ENCODE measurements at places on chromosomes 3 and 15.

- DNase-seq = no peak
Measured at GRCh38 chr3:170506556-170506955, 79.3 kb downstream of the SLC7A14 start.

DNA sequence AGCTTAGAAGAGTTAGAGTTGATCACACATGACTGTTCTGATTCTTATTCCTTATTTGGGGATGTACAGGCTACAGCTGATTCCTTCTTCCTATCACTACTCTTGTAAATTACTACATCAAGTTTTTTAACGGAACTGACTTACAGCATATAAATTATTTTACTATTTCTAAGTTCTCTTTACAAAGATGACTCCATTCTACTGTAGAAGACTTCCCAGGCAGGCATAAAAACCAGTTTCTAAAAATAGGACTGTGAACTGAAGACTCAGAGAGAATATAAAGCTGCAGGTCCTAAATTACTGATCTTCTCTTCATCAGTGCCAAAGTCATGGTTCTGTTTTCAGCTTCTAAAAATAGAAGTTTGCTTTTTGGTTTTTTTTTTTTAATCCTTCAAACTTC is 38.9 kb downstream of the ANO10 start:
- no peak for DNase-seq

DNA sequence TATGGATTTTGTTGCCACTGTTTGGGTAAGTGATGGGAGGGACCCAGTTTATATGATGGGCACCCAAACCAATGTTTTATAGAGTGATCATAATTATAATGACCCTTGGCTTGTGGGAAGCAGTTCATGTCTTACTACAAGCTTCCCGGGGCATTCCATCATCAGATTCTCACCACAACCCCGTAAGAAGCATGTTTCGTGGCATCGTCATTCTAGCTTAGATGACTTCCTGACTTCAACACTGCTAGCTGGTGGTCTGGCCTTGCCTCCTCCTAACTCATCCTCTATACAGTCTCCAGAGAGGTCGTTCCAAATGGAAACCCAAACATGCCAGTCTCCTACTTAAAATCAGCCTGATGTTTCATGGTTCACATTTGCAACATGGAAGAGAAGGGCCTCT is 226.9 kb downstream of the ADAMTS9 start:
- no peak for DNase-seq

- no peak for DNase-seq
Measured at GRCh38 chr15:61200626-61201025, 28.5 kb downstream of the RORA start.

GRCh38 chr15:85781099-85781498 is 13.6 kb downstream of the KLHL25 start:
- DNase-seq = no peak

- DNase-seq = no peak
Measured at GRCh38 chr15:80052597-80053304, 6.7 kb upstream of the ZFAND6 start.

DNA sequence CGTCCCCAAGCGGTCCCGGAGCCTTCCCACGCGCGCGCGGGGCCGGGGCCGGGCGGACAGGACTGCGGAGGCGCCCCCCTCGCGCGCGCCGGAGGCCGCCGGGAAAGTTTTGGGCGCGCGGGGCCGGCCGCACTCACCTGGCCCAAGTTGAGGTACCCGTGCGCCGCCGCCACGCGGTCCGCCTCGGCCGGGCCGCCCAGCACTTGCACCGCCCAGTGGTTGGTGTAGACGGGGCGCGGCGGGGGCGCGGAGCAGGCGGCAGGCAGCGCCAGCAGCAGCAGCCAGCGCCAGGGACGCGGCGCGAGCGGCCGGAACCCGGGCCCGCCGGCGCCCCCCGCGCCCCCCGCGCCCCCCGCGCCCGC is 289 bp downstream of the PCSK6 start:
- no peak for DNase-seq

GRCh38 chr15:86573476-86573875 is 493.8 kb downstream of the AGBL1 start:
- no peak for DNase-seq

GRCh38 chr3:100730524-100730923 is 21.2 kb downstream of the TFG start:
- DNase-seq = no peak

GRCh38 chr3:197680955-197681521 is 55.7 kb downstream of the RUBCN start:
- no peak for DNase-seq

- no peak for DNase-seq
Measured at GRCh38 chr3:118165413-118165812, 869.2 kb downstream of the IGSF11 start.

DNA sequence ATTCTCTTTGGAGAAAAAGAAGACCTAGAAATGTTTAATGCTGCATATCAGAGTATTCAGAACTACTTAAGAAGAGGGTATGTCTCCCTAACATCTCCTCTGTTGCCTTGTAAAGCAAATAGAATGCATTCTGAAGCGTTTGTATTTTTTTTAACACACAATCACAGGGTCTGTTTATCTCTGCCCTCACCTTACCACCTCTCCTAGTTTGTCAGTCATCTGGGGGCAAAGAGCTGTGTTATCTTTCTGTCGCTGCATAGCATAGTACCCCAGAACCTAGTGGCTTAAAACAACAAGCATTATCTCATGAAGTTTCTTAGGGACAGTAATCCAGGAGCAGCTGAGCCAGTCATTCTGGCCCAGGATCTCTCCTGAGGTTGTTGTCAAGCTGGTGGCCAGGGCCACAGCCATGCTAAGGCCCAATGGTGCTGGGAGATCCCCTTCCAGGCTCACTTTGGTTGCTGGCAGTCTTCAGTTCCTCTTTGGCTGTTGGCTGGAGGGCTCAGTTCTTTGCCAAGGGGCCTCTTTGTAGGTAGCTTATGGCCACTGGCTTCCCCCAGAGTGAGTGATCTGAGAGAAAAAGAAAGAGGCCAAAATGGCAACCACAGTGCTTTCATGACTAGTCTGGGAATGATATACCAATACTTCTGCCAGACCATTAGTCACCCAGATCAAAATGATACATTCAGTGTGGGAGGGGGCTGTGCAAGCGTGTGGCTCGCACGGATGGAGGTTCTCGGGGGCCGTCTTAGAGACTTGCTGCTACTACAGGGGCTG is 17.8 kb downstream of the EDEM1 start:
- no peak for DNase-seq

DNA sequence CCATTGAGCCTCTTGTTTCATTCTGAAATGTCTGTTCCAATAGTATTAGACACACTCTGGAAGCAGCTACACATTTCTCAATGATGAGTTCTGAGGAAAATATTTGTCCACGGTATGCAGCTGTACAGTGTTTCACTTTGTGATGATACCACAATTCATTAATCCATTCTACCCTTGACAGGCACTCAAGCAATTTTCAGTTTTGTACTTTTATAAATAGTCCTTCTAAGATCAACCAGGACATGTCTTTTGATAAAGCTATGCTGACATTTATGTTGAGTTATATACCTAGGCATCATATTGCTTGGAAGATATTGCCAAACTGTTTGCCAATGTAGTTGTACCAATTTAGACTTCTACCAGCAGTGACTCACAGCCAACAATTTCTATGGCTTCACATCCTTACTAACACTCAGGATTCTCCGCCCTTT is 165.1 kb upstream of the COL8A1 start:
- no peak for DNase-seq

DNA sequence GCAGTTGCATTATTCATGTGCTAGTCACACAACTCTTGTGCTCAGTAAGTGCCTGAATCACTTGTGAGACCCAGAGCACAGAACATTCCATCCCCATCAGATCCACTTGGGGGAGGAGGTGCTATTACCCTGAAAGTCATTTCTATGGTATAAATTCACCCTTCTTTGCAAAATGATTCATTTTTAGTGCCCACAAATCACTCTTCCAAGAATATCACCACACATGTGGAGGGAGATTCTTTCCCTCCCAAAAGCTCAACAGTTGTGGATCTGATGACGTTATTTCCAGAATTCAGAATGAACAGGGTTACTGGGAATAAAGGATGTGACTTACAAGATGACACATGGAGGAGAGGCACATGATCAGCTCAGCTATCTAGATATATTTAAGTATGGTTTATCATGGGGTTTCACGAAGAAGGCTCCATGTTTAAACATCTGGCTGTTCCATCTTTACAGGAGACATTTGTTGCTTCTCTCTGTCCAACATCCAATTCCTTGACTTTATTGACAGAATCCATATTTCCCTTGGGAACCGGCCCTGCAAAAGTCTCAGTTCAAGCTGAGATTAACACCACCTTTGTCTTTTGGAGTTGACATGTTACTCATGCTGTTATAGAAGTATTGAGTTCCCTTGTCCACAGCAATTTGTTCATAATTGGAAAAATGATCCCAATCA is 214.2 kb upstream of the PROK2 start:
- no peak for DNase-seq

GRCh38 chr15:100922192-100923040 is 3.3 kb downstream of the LRRK1 start:
- DNase-seq = no peak

GRCh38 chr3:33313331-33313730 is 36.1 kb downstream of the FBXL2 start:
- no peak for DNase-seq

- no peak for DNase-seq
Measured at GRCh38 chr3:187044206-187044605, 95.1 kb downstream of the RPL39L start.

- DNase-seq = no peak
Measured at GRCh38 chr3:52225452-52226228, at the start of gene TLR9. Gene TLR9, minus strand, starts transcription at chr3:52225645. Its CDS starts 116 bp downstream, at chr3:52225529.

DNA sequence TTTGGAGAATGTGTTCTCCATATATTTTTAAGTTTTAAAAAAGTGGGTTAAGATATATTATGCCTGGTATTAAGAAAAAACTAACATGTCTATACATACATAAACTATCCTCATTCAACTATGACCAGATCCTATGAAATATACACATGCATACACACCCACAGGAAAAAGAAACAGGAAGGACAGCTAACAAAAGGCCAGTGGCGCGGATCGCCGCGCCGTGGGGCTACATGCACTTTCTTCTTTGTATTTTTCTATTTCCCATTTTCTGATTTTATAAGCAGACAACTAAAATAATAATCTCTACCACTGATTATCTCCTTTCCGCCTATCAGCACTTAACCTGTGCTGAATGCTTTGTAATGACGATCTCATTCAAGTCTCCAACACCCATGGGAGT is 160.1 kb downstream of the OR4M2 start:
- DNase-seq = no peak

DNA sequence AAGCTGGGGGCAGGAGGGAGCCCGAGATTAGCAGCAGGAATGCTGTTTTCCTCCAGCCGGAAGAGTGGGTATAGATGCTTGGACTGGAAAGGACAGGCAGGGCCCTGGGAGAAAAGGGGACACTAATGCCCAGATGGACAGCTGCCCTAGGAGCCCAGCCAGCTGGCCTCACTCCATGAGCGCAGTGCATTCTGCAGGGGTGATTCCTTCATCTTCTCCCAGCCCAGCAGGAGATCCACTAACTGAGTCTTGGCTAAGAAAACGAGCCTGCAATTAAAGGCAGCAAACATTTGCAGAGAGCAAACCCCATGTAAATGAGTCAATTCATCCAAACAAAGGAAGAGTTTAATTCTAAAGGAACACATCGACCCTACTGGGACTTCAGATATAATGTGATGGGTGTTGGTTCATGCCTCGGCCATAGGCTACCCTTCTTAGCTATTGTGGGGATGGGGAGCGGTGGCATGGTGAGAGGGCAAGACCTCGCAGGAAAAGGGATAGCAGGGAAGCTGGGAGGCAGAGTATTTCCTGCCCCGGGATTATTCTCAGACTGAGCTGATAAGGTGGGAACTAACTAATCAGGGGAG is 13.3 kb upstream of the MINAR1 start:
- no peak for DNase-seq

All from stimulated activated CD8-positive, alpha-beta memory T cell treated with anti-CD3 and anti-CD28 coated beads, Interleukin-12 subunit alpha, Interleukin-12 subunit beta, amount 100 ng/mL, for 4 hours (primary cell).